ENCODE measurements at places on chromosomes 1 and 21. TPM values are rescaled to one million over a fixed set of nuclear protein-coding genes. Genes with fewer than 3 reads are reported as not detected.

Gene SHE
- not detected for total RNA-seq

- H3K4me1 ChIP-seq, result peaks cover 12% of the 10 kb centered on the region
- no peak for DNase-seq
- H3K27me3 ChIP-seq, result no peaks in the 10 kb centered on the region
- H3K4me3 ChIP-seq, result no peak overlapping the region
- no peaks in the 10 kb centered on the region for H3K36me3 ChIP-seq
Measured at GRCh38 chr1:45148209-45148825, 58.1 kb downstream of the ZSWIM5 start.

Gene NR1I3
- total RNA-seq, result not detected

DNA sequence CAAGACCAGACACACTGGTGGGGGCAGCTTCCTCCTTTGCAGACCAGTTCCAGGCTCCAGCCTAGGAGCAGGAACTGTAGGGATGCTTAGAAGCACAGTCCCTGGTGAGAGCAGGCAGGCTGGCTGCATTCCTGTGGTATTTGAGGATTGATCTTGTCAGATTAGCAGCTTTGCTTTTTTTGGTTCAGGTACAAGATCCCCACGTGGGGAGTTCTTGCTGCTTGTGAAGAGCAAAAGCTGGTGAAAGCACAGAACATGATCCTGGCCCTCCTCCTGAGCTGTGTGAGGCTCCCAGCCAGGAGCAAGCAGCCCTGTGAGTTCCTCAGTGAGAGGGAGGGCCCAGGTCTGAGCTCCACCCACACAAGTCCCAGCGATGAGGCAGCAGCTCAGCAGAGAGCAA lies 75.3 kb upstream of the ARTN start:
- H3K27me3 ChIP-seq, result no peaks in the 10 kb centered on the region
- no peaks in the 10 kb centered on the region for H3K4me1 ChIP-seq
- H3K27ac ChIP-seq, result no peak overlapping the region
- DNase-seq, result no peak

DNA sequence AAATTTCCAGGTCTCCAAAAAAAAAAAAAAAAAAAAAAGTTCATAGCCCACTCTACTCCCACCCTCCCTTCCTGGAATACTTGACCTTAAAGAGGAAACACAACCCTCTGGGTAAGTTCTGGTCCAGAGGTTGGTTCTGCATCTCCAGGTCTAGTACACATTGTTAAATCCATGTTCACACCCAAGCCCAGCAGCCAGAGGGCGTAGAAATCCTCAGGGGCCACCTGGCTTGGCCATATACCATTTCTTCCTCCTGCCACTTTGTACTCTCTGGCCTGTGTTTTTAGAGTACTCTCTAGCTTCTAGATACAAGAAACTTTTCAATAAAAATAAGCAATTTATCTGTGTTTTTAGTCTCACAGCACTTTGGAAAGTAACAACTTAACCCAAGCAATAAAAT lies 89.3 kb downstream of the PHTF1 start:
- peak; percentile 8 for DNase-seq
- no peaks in the 10 kb centered on the region for H3K27me3 ChIP-seq
- no peaks in the 10 kb centered on the region for H3K36me3 ChIP-seq
